Activated CD4-positive, alpha-beta T cell treated with anti-CD3 and anti-CD28 coated beads for 48 hours (primary cell): ENCODE measurements at places on chromosomes 4 and X.

DNA sequence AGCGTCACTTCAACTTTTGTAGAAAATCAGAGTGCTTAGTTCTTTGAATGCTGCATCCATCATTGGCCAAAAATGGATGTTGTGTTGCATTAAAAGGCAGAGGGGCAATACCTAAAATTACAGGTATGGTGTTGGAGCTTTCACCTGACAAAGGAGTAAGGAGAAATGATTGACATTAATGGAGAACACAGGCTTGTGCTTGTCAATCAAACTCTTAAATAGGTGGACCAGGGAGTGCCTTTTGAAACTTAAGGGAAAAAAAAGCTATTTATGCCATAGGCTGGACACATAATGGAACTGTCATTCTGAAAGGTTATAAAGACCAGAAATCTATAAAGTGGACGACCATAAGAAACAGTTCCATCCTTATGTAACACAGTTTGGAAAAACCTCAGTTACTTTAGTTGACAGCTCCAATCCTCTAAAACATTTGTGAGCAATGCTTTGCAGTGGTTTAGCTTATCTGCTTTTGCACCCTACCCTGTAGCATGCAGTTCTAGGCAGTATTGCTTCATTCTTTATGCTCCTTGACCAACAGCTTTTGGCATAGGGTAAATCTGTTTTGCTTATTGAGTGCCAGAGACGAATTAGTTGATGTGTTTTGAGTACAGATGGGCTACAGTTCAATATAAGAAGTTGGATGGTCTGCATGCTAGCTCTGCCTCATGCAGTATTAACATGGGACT is 2.4 kb downstream of the HADH start:
- DNase-seq: no peak

GRCh38 chrX:4550018-4550417 is 836.6 kb upstream of the PRKX start:
- DNase-seq: no peak

GRCh38 chr4:98919996-98920395 is 8.9 kb downstream of the EIF4E start:
- no peak for DNase-seq

DNA sequence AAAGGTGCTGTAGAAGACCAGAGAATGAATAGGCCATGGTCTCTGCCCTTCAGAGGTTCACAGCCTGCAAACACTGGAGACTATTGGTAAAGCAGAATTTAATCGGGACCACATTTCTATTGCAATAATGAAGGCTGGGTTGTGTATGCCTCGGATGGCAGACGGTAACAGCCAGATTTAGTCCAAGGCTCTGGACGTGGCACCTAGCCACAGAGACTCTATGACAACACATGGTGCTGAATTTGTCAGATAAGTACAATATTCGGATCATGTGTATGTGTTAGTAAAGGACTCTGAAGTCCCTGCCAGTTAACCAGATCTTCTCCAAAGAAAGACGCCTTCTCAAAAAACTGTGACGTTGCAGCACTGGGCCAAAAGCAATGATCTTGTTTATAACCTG is 129.0 kb downstream of the DCTD start:
- DNase-seq: no peak

GRCh38 chrX:130347321-130347720 is 7.6 kb downstream of the SLC25A14 start:
- DNase-seq: no peak

GRCh38 chrX:109190542-109190941 is 291.3 kb downstream of the GUCY2F start:
- DNase-seq: no peak

- DNase-seq: no peak
These were observed 68.5 kb upstream of the HMX1 start for GRCh38 chr4:8939840-8940742.

- DNase-seq: no peak
These were observed 966.6 kb upstream of the SLIT2 start for GRCh38 chr4:19285146-19285545.

DNA sequence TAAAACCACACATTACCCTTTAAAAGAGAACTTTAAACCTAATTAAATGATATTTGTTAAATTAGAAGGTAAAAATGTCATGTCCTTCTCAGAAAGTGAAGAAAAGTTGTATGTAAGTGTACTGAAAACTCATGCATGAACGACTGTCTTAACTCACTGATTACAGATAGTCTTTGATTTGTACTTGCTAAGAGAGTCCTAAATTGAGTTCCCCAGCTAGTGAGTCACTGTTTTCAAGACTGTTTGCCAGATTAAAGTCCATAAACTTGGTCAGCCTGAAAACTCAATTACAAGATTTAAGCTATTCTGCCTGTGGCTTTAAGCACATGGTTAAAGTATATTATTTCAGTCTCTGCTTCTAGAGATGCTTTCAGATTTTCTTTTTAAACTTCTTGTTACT is 124.9 kb upstream of the ZCCHC13 start:
- no peak for DNase-seq

DNA sequence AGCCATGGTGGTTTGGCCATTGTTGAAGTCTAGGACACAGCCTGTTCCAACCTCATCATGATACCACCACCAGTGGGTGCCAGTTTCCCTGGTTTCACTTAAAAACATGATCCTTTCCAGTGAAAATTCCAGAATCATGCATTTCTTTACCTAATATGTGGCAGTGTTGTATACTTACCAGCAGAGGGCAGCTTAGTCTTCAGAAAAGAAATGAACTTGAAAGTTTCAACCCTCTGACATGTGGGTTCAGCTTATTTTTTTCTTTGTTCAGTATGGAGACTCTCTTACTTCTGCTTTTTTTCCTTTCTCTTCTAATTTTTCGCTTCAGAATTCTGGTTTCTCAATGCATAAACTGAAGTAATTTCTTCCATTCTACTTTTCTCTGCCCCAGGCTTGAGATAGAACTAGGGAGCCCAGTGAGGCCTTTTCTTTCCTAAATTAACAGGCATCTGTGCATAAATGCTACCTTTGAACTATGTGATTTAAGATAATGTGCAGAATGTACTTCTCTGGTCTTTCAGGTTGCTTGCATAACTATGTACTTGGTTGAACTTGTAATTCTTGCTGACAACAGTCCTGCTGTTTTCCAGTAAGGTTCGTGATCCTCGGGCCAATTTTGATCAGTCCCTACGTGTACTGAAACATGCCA is 10.7 kb downstream of the LIAS start:
- peak; percentile 11 for DNase-seq

DNA sequence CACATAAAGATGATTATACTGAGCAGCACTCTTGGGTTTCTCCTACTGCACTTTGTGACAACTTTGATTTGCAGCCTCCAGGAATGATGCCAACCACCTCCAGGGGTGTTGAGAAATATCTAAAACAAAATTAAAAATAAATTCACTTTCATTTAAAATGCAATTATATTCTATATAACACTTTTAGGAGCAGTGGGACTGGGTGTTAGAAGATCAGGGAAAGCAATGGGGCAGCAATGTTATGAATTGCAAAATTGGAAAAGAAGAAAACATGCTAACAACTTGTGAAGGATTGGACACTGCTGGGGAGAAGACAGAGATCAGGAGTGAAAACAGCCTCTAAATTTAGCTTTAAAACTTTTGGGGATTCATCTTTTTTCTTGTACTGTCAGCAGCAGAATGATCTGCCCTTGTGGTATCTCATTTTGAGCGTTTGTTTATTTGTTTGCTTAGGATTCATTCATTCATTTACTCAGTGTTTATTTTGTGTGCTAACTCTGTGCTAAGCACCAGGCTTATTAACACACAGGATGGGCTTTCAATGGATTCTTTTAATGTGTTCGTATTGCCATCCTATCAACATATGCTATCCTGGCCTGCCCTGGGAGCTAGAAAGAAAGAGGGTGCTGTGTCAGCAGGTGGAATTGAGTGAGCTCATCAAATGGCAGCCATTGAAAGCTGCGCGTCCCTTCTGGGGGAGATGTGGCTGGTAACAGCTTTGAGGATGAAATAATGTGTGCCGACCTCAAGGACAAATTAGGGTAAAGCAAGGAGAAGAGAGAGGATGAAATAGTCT is 96.5 kb downstream of the FRMPD4 start:
- DNase-seq: no peak

DNA sequence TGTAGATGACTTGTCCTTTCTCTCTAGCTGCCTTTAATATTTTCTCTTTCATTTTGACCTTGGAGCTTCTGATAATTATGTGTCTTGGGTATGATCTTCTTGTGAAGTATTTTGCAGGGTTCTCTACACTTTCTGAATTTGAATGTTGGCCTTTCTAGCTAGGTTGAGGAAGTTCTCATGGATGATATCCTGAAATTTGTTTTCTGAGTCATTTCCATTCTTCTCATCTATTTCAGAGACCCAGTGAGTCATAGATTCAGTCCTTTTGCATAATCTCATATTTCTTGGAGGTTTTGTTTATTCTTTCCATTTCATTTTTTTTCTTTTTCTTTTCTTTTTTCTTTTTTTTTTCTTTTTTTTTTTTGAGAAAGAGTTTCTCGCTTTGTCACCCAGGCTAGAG is 585.7 kb upstream of the PABPC4L start:
- no peak for DNase-seq

- no peak for DNase-seq
These were observed 229.6 kb downstream of the FBXO8 start for GRCh38 chr4:174053895-174054294.

DNA sequence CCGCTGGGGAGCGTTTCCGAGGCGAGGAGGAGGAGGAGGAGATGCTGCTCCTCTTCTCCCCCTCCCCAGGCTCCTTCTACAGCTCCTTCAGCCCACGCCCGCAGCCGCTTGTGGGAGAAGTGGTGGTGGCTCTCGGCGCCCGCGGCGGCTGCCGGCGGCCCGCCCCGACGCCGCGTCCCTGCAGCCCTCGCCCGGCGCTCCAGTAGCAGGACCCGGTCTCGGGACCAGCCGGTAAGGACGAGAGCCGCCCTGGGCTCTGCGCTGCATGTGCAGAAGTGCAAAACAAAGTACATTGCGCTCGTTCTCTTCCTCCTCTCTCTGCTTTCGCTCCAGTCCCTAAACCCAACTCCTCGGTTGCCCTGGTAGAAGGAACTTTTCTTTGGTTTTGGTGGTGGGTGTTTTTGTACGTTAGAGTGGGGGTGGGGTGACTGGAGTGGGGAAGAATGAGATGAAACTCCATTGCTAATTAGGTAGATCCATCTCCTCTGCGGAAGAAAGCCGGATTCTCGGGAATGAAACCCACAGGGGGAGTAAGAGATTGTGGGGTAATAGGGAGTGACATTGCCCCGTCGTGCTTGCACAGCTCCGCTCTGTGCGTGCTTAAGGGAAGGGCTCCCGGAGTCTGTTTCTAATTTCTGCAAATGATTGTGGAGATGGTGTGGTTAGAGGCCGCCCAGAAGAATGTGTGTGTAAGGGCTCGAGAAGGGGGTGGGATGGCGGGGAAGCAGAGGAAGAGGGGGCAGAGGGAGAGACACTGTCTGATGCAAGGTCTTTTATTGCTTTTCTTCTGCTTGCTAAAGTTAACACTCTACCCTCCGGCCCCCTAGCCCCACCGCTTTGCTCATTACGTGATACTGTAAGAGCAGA is 677 bp downstream of the PTPN13 start:
- peak; percentile 24 for DNase-seq

- DNase-seq: no peak
These were observed 37.9 kb upstream of the GALNT7 start for GRCh38 chr4:173130687-173131086.

DNA sequence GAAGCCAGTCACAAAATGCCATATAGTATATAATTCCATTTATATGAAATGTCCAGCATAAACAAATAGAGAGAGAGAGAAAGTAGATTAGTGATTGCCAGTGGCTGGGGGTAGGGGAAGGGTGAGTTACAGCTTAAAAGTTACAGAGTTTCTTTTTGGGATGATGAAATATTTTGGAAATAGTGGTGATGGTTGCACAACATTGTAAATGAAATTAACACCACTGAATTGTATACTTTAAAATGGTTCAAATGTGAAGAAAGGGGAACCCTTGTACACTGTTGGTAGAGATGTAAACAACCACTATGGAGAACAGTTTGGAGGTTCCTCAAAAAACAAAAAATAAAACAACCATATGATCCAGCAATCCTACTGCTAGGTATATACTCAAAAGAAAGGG is 131.2 kb upstream of the GPC4 start:
- DNase-seq: no peak

DNA sequence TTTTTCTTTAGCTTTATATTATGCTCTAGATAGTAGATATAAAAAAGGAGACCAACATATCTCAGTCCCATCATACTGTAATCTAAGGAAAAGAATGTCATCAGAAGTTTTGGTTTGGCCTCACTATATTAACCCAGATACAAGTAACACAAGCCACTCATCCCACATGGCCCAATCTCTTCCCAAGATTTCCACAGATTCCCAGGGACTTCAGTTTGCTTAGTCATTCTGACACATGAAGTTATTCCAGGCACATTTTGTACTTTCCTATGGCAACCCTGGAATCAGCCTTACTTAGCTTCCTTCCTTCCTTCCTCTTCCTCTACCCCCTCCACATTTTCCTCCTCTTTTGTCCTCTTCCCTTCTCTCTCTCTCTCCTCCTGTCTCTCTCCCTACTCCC is 21.7 kb upstream of the DCLK2 start:
- DNase-seq: no peak

- no peak for DNase-seq
These were observed 19.2 kb downstream of the DIAPH2 start for GRCh38 chrX:96703816-96704215.

DNA sequence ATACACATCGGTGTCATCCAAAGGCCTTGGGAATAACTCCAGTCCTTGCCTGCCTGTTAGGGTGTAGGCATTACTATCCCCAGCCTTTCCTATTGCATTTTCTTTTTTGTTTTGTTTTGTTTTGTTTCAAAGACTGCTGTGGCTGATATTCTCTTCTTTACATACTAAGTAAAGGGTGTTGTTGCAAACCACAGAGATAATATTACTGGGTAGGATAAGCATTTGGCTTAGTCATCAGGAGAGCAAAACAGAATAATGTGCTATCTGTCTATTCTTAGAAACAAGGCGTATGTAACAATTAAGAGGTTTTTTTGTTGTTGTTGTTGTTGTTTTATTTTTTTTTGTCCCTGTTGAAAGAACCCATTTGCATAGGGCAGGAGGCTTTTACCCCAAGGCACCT is 41.8 kb downstream of the UGT2B28 start:
- no peak for DNase-seq

DNA sequence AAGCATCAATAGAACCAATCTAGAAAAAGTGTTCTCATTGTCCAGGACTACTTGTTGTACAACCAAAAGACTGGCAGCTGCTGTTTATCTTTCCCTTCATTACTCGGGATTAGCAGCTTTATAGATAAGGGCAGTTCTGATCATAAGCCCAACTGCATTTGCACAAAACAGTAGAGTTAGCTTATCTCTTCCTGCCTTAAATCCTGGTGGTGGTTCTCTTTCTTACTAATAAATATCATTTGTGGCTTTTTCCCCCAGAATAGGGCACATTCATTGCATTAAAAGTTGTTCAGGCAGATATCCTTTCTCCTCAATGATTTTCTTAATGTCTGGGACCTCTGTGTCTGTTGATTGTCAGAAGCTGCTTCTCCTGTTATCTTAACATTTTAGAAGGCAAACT is 20.2 kb upstream of the RRAGB start:
- DNase-seq: no peak
